ENCODE measurements at places on chromosomes 5 and 9.

DNA sequence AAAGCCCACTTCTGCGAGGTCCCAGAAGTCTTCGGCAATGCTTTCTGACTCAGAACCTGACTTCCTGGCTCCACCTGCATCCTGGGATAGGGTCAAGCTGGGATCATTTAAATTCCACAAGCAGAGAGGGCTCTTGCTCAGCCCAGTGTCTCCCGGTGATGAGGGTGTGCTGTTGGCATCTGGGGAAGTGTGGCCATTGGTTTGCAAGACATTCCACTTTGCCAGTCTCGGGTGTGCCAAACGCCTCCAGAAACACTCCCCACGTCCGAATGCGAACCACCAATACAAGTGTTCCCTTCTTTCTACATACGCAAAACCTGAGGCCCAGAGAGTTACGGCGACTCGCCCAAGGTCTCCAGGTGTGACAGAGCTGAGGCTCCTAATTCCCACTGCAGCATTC, 43.1 kb upstream of the FCN2 start:
- no peak for DNase-seq

DNA sequence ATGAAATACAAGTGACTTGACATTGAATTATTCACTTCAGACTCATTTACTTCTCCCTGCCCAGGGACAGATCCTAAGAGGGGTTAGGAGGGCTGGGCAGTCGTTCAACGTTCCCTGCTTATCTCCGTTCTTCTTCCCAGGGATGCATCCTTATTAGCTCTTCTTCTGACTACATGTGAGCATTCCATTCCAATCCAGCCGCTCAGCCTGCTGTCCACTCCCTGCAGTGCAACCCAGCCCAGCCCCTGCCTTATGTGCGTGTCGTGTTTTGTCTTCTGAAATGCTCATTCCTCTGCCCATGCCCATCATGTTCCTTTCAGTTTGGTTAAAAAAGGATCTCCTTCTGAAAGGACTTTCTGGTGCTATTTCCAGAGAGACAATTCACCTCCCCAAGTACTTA, 64.7 kb upstream of the PALM2AKAP2 start:
- DNase-seq: no peak

- DNase-seq: no peak
Observed at GRCh38 chr9:134766587-134766986, 114.0 kb upstream of the FCN2 start.

DNA sequence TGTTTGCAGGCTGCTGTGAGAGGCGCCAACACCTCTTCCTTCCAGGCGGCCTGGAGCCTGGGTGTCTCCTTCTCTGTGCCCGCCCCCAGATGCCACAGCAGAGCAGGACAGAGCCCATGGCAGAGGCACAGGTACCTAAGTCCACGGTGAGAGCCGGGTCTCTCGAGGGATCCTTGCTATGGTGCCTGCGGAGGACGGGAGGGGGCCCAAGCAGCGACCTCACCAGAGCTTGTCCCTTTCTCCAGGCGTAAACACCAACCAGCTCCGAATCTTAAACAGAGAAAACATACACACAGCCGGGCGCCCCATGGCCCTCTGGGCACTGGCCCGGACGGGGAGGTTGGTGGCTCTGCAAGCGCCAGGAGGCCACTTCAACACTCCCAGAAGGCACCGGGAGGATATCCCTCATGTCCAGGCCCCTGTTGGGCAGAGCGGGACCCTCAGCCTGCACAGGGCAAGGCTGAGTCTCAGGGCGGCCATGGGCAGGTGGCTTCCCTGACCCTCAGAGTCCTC, 11.8 kb downstream of the CCDC187 start:
- DNase-seq: no peak

DNA sequence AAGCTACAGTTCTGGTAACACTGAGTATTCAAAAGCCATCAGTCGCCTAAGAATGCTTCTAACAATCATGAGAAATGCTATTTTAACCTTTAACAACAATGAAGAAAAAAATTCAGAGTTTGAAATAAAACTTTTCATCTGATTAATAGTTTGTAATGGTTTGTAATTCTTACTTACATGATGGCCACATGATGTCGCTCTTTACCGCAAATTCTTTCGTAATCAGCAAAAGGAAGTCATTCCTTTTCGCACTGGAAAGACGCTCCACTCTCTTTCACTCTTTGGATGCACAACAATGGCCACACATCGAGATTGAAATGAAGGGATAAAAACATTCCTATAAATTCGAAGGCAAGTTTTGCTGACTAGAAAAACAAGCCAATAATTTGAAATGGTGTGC, at the start of gene PCDHA7:
TSS of gene PCDHA7 (plus strand) at position 277 of the 400 bp plus-strand sequence. CDS start at position 392, 115 bp downstream.
- DNase-seq: no peak

- no peak for DNase-seq
Observed at GRCh38 chr9:99509900-99510535, 287.9 kb downstream of the SEC61B start.

- DNase-seq: no peak
Observed at GRCh38 chr5:40315126-40315525, 364.6 kb upstream of the PTGER4 start.

All from NCI-H1694 treated with DMSO at 0.1 percent for 48 hours (cell line).